ENCODE measurements at places on chromosomes 13 and 19. TPM values are rescaled to one million over a fixed set of nuclear protein-coding genes. Genes with fewer than 3 reads are reported as not detected.

Gene LAIR2
- not detected for polyA plus RNA-seq

GRCh38 chr19:47719047-47719859 is 6.0 kb downstream of the EHD2 start:
- peaks cover 38% of the 10 kb centered on the region for H3K36me3 ChIP-seq
- peak overlapping the region; percentile 95 for H3K27ac ChIP-seq
- no peaks in the 10 kb centered on the region for H3K27me3 ChIP-seq
- peak overlapping the region; percentile 40 for H3K4me3 ChIP-seq
- DNase-seq: peak; percentile 95

- no peaks in the 10 kb centered on the region for H3K27me3 ChIP-seq
- H3K27ac ChIP-seq: no peak overlapping the region
- no peak for DNase-seq
These were observed 528.9 kb downstream of the DACH1 start for GRCh38 chr13:71338070-71338469.

GRCh38 chr19:12649941-12650340 is 16.6 kb downstream of the MAN2B1 start:
- H3K27me3 ChIP-seq: no peaks in the 10 kb centered on the region
- no peaks in the 10 kb centered on the region for H3K4me1 ChIP-seq
- H3K36me3 ChIP-seq: peaks cover 3% of the 10 kb centered on the region
- no peak overlapping the region for H3K27ac ChIP-seq
- peak; percentile 12 for DNase-seq
- no peak overlapping the region for H3K4me3 ChIP-seq

GRCh38 chr13:93399212-93399611 is 172.6 kb downstream of the GPC6 start:
- no peaks in the 10 kb centered on the region for H3K27me3 ChIP-seq
- H3K36me3 ChIP-seq: no peaks in the 10 kb centered on the region
- H3K4me1 ChIP-seq: peaks cover 8% of the 10 kb centered on the region
- H3K27ac ChIP-seq: no peak overlapping the region
